ENCODE measurements at places on chromosomes 1 and 21. TPM values are rescaled to one million over a fixed set of nuclear protein-coding genes. Genes with fewer than 3 reads are reported as not detected.
A peak's percentile ranks its signal among the peaks of the same experiment; 100 is the strongest.

S100A16 gene
- 69.6 TPM for total RNA-seq

GRCh38 chr1:220564216-220564615 lies 36.3 kb downstream of the MARK1 start:
- no peak for DNase-seq

PIP5K1A gene
- 54.0 TPM for total RNA-seq

- peak; percentile 88 for DNase-seq
Observed at GRCh38 chr1:173431304-173432045, 45.7 kb upstream of the PRDX6 start.

DNA sequence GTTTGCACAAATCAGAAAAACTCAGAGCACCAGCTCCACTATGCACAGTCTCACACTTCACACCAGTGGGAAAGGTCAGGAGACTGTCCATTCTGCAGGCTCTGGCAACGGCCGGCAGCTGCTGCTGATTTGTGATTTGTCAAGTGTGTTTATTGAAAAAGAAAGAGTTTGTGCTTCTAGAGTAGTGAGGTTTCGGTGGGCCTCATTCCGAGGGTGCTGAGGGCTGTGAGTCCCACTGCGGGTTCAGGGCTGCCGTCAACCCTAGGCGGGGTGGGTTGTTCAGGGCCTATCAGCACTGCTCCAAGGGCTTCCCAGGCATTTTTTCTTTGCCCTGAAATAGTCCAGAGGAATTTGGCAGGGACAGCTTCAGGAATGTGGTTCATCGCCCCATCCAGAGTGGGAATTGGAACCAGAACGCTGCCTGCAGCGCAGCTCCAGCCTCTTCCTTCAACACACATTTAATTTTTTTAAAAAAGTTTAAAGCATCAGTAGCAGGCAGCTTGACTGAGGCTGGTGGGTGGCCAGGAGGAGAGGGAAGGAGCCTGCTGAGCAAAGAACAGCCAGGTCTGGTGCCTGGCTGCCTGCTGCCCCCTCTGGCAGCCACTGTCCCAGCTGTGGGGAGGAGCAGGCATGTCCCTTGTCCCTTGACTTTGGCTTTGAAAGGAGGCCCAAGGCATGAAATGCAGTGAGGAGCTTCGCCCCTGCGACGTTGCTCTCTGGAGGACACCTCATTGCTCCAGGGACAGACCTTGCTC lies 19.7 kb downstream of the STUM start:
- DNase-seq = peak; percentile 62

DNA sequence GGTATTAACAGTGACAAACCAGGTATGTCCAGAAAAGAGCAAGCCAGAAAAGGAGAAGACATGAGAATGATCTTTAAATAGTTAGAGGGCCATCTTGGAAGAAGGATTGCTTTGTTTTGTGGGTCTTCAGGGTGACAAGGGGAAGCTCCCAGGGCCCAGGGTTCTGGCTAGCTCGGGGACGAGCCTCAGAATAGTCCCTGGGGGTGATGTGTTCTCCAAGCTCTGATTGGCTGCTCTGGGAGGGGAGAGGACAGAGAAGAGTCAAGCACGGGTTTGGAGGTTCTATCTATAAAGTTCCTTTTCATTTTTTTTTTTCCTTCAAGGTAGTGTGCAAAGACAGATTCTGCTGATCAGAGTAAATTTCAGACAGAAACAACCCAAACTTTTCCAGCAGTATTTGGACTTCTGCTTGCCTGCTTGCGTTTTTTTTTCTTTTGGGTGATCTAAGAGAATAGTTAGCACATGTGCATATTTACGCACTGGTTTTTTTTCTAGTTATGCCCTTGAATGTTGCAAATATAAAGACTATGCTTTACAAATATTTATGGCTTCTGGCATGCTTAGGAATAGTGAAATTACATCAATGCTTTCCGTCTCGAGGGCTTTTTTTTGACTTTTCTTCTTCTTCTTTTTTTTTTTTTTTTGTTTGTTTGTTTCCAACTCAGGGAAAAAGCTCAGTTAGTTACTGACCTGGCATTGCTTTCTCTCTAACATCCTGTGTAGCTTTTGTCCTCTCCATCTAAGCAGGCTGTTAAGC lies 59.7 kb downstream of the ROR1 start:
- no peak for DNase-seq

ELAVL4 gene
- total RNA-seq = 0.12 TPM

TEX38 gene
- not detected for total RNA-seq

TXNDC12 gene
- 44.8 TPM for total RNA-seq

RIIAD1 gene
- not detected for total RNA-seq

DNA sequence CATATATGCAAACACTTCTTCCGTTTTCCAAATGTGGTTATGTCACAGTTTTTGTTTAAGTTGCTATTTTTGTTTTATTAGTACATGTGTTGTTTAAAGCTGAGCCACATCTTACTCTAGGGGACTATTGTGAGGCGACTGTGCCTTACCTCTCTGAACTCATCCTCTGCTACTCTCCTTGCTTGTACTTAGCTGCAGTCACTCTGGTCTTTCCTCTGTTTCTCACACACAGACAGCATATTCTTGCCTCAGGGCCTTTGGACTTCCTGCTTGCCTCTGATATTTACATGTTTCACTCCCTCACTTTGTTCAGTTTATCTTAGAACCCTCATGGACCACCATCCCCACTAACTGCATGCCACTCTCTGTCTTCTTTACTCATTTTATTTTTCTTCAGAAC lies 101.1 kb downstream of the MACF1 start:
- DNase-seq = no peak

RRP15 gene
- 16.9 TPM for total RNA-seq

DNA sequence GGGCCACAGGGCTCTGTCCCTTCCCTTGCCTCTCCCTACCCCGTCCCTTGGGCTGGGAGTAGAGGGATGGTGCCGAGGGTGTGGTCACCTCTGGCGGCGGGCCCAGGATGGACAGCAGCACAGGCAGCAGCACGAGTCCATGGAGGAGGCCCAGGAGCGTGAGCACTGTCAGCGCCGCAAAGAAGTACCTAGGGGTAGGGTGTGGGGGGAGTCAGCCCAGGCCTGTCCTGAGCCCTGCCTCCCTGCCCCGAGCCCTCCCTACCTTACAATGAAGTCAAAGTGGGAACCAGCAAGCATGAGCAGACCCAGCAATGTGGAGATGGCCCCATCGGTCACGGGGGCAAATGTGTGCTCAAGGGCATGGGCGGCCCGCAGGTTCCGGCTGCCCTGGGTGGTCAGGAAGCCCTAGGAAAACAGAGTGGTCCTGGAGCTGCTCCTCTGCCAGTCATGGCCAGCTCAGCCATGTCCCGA lies 14.7 kb downstream of the BTBD19 start:
- DNase-seq = no peak

DNA sequence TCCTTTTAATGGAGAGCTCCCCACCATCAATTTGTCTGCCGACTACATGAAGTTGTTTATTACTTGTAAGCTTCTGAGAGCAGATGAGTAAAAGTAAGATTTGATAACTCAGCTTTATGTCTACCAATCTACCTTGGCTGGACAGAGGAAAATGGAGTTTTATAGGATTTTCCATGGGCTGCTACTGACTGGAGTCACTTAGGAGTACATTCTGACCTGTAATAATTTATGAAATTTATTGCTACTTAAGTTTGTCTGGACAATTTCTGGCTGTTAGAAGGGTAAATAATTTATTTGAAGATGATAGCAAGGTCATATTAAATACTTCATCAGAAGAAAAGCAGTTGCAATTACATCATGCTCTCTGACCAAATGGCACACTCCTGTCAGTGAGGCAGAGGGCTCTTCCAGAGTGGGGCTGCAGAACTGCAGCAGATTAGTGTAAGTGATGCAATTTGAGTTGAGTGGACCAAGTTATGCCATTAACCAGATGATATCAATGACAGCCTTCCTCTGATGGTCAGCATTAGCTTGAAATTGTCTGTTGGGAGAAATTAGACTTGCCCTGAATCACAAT lies 736.7 kb upstream of the PTBP2 start:
- DNase-seq = no peak

- no peak for DNase-seq
Observed at GRCh38 chr21:25967901-25968438, 202.6 kb downstream of the APP start.

DNA sequence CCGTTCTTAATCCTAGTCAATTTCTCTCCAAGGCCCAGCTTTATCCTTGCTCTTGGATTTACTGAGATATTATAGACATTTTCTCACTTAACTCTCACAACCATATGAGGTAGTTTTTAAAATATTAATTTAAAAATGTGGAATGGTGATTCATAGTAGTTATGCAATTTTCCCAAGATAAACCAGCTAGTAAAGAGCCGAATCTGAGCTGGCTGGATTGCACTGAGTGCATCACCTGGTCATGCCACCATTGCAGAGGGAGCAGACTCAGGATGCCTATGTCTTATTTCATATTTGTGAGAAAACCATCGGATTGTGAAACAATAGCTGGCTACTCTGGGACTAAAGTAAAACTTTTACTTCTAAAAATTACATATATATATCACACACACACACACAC lies 494.0 kb downstream of the KCNT2 start:
- DNase-seq = no peak

DNA sequence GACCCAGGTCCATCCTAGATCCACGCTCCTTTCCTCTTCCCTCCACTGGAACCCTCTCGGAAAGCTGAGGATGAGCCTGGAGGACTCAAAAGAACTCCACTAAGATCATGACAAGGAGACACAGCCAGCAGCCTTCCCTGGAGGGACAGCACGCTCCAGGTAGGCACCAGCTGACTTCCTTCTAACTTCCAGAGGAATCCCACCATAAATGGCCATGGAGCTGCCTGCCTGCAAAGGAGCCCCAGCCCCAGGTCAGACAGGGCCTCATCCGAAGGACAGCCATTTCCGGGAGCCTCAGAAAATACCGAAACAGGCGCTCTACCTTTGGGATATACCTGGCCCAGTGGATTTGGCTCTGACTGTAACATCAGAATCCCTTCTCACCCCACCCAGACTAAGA lies 4.1 kb downstream of the SH3BP5L start:
- no peak for DNase-seq

OR10Z1 gene
- total RNA-seq = not detected

- DNase-seq = no peak
Observed at GRCh38 chr1:91803847-91804545, 82.0 kb downstream of the TGFBR3 start.

CCDC24 gene
- total RNA-seq = 5.3 TPM

GRCh38 chr1:230632273-230632873 lies 9.9 kb upstream of the COG2 start:
- no peak for DNase-seq
